Activated CD4-positive, alpha-beta T cell treated with anti-CD3 and anti-CD28 coated beads, Interleukin-2, amount 10 ng/mL, durations not matched to agents 7 days and 5 days (primary cell): ENCODE measurements at places on chromosomes 6 and 20.
A peak's percentile ranks its signal among the peaks of the same experiment; 100 is the strongest.

- no peak for DNase-seq
These were observed 140.9 kb downstream of the RNF144B start for GRCh38 chr6:18527836-18528743.

DNA sequence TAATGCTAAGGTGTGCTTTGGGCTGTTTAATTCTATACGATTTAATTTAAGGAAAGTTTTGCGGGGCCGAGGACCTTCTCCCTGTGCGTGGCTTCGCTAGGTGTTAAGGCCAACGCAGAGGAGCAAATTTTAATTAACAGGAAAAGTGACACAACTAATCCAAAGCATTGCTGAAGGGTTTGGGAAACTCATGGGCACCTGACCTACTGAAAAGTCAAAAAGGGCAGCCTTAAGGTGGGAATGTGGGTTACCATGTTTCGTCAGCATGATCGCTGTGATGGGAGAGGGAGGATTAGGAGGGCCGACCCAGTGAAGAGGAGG lies 415 bp upstream of the CUL9 start:
- DNase-seq, result no peak

- peak; percentile 46 for DNase-seq
These were observed 16.4 kb upstream of the HMGN4 start for GRCh38 chr6:26521600-26522391.

GRCh38 chr6:87879132-87879861 lies 168.3 kb upstream of the SPACA1 start:
- DNase-seq, result no peak

DNA sequence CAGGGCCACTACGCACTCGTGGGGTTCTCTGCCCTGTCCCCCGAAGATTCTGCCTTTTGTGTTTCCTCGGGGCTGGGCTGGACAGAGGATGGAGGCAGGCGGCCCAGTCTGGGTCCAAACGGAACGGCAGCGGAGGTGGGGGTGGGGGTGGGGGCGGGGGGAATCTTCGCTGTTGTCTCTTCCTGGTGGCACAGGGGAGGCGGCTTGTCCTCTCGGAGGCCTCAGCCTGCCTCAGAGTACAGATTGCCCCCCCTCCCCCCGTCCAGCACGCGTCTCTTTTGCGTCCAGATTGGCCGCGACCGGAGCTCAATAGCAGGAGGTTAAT lies 1.4 kb upstream of the INSM1 start:
- no peak for DNase-seq

DNA sequence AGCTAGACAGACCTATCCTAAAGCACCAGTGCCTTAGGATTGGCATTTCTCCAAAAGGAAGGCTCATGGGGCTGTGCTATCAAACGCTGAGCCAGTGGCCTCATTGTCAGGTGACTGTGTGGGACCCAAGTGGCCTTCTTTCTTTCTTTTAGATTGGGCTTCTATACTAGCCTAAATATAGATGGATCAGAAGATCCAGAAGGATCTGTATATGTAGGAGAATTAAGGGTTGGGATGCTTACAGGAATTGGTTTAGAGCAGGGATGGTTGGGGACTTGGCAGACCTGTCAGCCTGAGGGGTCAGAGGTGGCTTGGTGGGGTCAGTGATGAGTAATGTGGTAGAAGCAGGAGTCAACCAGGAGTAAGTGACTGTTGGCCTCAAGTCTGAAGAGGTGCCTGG lies 14.8 kb downstream of the ABT1 start:
- no peak for DNase-seq

DNA sequence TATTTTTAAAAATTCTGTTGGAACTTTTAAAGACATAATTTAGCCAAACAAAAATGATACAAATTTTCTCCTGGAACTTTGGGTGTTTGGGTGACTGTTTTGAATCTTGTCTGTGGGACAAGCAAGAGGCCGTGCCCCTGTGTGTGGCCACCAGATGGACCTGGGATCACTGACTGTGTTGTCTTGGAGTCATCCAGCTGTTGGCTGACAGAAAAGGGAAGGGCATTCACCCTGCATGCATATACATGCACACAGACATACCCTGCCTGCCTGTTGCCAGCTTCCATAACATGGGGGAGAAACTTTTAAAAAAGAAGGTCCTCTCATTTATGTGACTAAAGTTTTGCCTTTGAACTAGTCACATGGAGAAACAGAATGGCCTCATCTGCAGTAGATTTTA lies 72.7 kb downstream of the BLOC1S5 start:
- no peak for DNase-seq

- DNase-seq, result no peak
These were observed 179.9 kb upstream of the DTNBP1 start for GRCh38 chr6:15842727-15843117.

DNA sequence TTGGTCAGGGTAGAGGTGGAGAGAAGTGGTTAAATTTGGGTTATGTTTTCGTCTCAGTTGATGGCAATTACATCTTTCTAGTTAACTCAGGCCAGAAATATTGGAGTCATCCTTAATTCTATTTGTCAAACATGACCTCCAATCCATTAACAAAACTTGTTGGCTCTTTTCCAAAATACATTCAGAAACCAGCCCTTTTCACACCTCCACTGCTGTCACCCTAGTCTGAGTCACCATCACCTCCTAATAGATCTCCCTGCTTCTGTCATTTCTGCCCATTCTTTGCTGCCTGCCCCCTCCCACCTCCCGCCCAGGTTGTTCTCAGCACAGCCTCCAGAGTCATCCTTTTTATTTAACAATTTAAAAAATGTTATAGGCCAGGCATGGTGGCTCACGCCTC lies 3.0 kb upstream of the ABCF1 start:
- no peak for DNase-seq

GRCh38 chr6:41464481-41464880 lies 81.7 kb upstream of the FOXP4 start:
- DNase-seq, result no peak
